ENCODE measurements at places on chromosomes 13 and 19. TPM values are rescaled to one million over a fixed set of nuclear protein-coding genes. Genes with fewer than 3 reads are reported as not detected.

ZNF468 gene
- 15.2 TPM for total RNA-seq

ZSCAN4 gene
- total RNA-seq, result not detected

PSG6 gene
- total RNA-seq, result not detected

PABPC3 gene
- 0.47 TPM for total RNA-seq

HIPK4 gene
- total RNA-seq, result 0.20 TPM

DNA sequence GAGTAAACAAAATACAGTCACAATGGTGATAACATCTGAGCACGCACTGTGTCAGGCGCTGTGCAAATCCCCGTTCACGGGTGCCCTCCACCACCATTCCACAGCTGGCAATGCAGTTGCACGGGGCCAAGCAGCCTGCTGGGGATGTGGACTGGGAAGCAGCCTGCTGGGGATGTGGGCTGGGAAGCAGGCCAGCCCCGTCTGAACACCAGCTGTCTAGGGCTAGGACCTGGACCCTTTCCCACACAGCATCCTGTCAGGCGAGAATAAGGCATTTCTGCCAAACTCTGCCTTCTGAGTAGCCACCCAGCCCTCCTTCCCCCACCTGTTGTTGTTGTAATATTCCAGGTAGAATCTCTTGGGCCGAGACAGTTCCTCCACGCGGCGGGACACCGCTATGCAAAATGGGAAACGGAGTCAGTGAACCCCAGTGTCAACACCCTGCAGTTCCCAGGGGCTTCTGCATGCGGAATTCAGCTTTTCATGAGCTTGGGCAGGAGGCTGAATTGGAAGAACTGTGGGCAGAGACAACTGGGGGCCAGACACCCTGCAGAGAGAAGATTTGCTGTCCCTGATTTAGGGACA, 27.8 kb upstream of the MIER2 start:
- DNase-seq, result no peak

DNA sequence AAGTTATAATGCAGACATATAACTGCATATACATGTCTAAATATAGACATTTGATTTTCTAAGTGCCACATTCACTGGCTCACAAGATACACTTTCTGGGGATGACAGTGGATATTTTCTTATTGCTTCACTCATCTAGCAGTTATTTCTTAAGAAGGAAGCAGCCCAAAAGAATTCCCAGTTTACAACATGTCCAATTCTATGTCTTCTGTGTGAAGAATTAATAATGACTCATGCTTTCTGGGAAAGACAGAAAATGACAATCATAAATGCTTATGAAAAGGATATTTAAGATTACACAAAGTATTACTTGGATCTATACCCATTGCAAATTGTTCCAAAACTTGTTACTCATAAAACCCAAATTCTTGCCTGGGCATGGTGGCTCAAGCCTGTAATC, 543.4 kb downstream of the SUCLA2 start:
- DNase-seq, result no peak

DNA sequence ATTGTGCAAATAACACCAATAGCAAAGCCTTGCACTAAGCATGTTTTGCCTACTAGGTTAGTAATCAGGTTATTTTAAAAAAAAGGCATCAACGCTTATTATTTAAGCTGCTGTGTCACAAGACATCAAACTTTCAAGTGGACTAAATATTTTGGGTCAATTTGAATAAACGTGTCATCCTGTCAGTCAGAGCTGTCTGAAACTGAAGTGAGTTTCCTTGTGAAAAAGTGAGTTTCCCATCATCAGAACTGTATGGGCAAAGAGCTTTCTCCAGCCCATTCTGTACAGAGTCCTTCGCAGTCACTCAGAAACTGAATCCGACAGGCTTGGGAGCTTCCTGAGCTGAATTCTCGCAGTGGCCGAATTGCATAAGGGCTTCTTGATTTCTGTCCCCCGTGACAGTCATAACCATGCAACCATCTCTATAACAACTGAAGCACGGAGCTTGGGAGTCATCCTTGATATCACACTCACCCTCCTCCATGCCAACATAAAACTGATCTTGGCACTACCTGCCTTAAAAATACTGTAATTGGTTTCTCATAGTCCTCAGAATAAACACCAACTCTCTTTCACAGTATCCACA, 139.8 kb downstream of the MIPEP start:
- no peak for DNase-seq

DNA sequence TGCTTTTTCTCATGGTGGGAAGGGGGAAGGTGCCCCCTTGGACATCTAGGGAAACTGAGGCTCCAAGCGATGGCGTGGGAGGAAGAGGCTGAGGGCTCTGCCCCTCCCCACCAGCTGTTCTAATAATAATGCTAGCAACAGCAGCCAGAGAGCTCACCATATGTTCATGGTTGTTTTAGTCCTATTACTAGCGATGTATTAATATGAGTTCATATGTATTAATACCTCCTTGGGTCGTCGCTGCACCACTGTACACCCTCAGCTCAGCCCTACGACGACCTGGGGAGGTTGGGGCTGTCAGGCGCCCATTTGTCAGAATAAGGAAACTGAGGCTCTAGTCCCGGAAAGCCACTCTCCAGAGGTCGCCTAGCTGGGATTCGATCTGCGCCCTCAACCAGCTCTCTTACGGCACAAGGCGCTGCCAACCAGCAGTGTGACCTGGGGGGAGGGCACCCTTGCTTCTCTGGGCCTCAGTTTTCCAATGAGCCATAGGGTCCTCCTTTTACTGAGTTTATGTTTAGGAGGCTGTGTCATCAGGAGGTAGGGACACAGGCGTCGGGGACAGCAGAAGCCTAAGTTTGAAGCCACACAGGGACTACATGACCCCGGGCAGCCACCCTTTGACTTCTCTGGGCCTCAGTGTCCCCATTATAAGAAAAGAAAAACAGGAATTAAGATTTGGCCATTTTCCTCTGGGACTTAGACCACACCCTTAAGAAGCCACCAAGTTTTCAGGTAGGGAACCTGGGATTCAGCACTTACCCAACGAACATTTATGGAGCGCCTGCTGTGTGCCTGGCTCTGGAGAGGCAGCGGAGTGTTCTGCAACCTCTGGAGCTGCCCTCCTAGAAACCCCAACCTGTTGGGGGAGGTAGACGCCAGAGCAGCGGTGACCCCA, 664 bp downstream of the MAST3 start:
- DNase-seq, result no peak

DNA sequence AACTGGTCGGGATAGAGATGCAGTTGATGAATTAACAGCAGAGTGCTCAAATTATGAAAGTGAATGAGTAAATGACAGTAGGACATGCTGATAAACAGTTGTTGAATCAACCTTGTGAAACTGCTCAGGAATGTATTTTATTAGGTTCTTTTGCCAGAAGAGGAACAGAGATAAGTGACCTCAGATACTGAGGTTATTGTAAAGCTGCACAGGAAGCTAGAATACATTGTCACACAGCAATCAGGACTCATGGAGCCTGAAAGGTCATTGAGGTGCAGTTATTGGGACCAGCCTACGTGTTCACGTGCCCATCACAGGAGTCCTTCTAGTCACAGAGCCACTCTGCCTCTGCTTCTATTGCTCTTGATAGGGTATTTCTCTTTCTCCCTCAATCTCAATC, 47.5 kb upstream of the MED4 start:
- no peak for DNase-seq

DNA sequence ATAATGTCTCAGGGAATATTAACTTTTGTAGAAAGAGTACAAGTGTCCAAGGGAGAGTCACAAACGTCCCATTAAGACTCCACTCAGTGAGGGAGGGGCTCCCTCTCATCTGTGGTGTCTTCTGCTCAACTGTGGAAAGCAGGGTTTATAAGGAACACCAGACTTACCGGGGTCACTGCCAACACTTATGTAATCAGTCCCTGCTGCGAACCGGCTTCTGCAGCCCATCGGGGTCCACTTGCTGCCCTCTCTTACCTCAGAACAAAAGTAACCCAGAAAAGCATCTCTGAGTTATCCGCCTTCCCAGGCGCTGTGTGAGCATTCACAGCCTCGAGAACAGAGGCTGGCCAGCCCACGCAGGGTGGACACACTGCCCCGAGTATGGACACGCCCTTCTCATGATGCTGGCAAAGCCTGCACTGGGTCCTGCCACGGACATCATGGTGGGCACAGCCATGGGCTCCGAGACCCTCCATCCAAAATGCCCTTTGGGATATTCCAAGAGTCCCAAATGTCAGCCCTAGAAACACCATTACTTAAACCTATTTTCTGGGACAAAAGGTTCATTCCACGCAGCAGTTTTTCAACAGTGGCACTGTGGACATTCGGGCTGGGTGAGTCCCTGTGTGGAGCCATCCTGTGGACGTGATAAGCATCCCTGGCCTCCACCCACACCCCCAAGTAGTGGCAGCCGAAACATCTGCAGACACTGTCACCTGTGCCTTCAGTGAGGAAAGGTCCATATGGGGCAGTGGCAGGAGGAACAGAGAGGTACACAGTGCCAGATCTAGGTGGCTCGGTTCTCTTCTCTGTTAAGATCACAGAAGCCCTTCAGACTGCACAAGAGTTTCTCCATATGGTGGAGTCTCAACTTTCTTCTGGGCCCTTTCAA, 63.9 kb downstream of the STK24 start:
- no peak for DNase-seq

DNA sequence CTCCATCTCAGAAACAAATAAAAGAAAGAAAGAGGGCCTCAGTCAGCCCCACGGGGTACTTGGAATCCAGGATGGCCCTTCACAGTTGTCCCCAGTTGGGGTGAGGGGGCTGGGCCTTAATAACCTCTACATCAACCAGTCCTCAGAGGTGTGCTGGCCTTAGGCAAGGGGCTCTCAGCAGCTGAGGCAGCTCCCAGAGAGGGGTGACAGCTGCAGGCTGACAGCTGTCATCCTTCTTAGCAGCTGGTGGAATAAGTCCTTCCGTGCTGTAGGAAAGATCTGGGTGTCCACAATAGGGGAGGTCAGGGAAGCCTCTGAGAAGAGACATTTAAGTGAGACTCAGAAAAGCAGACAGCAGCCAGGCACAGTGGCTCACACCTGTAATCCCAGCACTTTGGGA, 7.4 kb downstream of the BCAM start:
- DNase-seq, result no peak

DNA sequence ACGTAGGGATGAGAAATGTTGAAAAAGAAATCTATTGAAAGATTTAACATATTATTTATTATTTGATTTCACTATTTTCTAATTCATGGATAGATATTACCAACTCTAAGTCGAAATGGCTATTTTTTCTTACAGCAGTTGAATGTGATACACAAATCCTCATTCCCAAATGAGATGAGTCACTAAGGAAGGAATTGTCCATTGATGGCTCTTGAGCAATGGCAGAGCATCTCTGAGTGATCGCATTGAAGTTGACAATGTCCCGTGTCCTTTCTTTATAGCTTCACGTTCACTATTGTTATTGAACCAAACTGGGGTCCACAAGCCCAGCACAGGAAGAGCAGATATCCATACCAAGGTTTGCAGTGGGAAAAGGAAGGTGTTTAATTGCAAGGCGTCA, 648.3 kb upstream of the SPRY2 start:
- DNase-seq, result no peak

DNA sequence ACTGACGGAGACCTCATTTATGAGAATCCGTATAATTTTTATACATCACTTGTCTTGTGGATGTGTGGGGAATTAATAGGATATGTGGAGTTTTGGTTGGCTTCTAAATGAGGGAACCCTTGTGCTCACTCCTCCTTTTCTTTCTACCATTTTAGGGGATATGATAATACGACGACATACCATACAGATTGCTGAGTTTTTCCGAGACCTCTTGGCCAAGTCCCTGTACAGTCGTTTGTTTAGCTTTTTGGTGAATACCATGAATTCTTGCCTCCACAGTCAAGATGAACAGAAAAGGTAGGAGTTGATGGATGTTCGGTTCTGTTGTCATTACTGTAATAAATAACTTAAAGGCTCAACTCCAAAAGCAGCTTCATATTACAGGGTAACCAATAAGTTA, 335.2 kb downstream of the MYO16 start:
- DNase-seq, result no peak

DNA sequence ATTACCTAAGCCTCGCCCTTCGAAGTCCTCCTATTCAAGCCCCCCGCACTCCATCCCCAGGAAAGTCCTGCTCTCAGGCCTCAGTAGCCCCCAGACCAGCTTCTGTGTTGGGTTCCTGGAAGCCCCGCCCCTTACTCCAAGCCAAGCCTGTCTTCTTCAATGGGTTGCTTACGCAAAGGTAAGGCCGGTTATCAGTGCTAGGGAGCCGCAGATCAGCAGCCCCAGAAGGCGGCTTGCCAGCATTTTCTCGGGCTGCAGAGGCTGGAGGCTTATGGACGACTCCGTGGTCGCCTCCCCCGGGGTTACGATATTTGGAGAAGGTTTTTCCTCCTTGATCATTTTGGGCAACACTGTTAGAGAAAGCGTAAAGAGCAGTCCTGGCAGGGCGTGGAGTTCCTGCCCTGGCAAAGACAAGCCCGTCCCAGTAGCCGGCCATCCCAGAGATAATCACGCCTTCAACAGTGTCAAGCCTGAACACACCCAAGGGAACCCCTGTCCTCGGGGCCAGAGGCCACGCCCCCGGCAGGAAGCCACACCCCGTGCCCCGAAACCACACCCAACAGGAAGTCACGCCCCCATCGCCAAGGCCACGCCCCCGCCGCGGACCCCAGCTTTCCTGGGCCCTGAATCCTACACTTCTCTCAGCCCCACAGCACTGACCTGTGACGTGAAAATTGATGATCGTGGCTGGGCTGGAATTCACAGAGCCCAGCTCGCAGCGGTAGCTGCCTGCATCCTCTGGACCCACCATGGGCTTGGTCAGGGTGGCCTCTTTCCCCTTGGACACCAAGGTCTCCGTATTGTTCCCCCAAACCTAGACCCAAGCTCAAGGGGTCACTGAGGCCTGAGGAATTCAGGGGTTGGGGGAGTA, 954 bp upstream of the RASIP1 start:
- no peak for DNase-seq

DNA sequence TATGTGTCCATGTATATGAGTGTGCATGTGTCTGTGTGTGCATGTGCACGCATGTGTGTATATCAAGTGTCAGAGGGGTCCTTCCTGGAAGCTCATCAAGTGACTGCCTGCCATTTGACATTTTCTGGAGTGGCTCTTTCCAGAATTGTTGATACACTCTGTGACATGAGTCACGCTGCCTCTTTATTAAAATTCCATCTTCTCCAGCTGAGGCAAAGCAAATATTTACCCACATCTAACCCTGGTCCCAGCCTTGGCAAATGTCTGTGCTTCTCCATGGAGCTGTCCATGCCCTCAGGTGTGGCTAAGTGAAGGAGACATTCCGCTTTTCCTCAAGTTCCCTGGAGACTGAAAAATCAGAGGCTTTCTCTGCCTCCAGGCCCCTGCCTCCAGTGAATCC, 88.2 kb upstream of the MBNL2 start:
- no peak for DNase-seq

DNA sequence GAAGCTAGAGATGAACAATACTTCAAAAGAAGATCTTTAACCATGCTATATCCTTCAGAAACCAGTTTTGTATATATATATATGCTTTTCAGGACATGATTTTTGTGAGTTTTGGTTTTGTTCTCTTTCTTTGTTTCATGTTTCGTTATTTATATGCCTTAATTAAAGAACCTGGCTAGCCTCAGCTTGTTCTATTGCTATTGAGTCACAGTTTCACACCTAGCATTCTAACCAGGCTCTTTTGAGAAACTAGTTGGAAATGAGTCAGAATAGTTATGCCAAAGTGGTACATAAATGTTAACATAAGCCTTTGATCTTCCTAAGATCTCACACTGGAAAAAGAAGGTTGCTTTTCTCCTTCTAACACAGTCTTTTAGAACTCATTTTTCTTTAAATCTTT, 1925.2 kb downstream of the OLFM4 start:
- no peak for DNase-seq

All from T-cell (primary cell).